ENCODE measurements at places on chromosomes 6 and 20.

GRCh38 chr6:131013495-131013894 is 49.5 kb downstream of the EPB41L2 start:
- no peak for DNase-seq

DNA sequence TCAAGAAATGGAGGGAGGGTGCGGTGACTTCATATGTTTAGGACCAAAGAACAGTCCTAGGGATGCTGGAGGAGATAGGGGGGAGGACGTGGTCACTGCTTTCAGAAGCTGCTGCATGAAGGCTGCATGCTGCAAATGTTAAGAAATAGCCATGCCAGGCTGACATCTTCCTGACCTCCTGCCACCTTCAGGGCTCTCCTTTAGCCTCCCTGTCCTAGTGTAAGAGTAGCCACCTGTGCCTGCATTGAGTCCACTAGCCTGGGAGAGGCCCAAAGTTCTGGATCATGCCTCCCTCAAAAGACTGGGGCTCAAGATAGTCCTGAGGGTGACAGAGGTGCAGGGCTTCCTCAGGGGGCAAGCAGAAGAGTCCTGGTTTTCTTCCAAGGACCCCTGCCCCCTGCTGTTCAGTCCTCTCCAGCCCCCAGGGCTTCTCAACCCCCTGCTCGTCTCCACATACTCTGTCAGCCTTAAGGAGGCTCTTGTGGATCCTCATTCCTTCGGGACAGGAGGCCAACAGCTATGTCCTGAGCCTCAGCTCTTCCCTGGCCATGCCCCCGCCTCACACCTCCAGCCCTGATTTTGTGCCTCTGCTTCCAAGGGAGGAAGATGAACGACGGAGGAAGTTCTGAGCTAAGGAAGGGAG is 96.3 kb downstream of the MRPL14 start:
- DNase-seq = no peak

- DNase-seq = no peak
Measured at GRCh38 chr6:96675597-96675996, 112.7 kb downstream of the FHL5 start.

DNA sequence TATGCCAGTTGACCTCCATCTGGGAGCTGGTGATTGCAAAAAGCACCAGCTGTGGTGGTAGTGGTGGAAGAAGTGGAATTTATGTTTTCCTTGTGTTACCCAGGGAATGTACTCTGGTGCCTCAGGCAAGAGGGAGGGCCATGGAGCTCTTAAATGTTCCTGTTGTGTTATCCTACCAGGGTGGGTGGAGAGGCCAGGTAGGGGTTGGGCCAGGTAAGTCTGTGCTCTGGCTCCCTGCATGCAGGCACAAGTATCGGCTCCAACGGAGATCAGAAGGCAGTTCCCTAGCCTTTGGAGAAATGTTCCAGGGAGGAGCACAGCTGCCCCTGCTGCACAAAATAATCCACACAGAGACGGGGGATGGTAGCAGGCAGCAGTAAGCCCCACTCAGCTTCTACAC is 419.3 kb upstream of the EYS start:
- DNase-seq = no peak

DNA sequence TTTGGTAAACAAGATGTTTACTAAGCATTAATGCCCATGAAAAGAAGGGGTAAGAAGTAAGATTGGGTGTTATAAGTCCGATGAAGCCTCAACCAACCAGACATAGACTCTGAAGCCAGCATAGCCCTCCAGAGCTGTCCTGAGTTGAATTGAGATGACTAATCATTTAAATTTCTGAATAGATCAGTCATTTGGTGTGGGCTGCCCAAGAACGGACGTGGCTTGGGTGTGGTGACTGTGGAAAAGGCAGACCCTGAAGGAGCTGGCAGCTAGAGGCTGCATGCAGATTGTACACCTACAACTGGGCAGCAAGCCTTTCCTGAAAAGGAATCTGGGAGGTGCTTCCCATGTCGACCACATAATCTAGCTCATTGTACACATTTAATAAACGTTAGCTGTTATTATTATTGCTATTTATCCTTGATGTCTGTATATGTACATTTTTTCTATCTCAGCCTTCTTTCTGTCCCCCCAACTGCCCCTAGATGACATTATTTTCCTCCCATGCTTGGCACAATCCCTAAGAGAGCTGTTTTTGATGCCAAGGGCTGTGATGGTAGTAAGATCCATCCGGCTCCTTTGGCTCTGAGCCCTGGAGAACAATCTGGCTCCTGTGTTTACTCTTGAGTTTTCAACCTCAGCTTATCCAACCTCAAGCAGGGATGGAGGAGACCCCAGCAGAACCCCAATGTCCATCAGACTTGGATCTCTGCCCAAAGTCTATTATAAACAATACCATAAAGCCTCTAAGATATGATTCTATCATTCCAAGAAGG is 57.6 kb upstream of the JAG1 start:
- DNase-seq = no peak

GRCh38 chr6:130525408-130525807 is 159.6 kb downstream of the TMEM200A start:
- no peak for DNase-seq

DNA sequence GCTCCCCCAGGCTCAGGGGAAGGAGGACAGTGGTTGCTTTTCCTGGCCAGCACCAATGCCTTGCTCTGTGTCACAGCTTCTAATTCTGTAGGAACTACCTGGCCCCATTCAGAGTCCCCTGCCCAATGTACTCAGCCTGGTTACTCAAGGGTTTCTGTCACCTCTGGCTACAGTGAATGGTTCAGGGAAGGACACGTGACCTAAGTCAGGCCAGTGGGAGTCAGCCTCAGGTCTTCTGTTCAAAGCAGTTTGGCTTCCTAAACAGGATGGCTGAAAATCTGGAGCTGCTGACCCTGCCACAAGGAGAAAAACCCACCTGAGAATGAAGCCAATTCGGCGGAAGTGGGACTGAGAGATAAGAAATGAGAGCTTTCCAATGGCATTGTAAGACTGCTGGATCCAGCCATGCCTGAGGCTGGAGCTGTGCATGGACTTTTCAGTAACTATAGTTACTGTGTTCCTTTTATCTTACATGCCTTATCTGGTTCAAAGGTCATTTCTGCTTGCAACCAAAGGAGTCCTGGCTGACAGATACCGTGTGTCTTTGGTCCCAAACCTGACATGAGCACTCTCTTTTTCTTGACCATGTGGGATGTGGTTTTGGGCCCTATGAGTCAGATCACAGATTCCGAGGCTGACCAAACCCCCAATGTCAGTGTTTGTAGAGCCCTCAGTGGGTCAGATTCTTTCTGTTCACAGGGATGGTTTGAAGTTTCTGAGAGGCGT is 104.3 kb downstream of the SULF2 start:
- DNase-seq = no peak

- no peak for DNase-seq
Measured at GRCh38 chr6:153944201-153944600, 94.8 kb upstream of the OPRM1 start.

GRCh38 chr6:4487538-4487937 is 288.7 kb upstream of the CDYL start:
- DNase-seq = no peak

GRCh38 chr6:144561455-144562043 is 276.4 kb downstream of the UTRN start:
- DNase-seq = no peak

DNA sequence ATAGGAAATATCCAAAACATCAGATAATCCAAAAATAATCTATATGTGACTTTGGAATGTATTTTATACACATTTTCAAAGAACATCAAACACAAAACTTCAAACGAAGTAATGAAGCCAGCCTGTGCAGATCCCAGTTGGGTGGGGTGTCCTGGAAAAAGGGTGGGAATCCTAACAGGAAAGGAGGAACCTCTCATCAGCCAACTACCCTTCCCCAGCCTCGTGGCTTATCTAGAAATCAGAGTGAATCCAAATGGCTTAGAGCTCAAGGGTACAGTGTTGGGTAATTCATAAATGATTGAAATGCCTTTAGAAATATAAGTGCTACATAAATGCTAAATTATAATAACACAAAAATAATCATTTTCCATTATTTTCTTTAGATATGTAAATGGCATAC is 115.1 kb upstream of the SOX4 start:
- no peak for DNase-seq

GRCh38 chr20:2798814-2799213 is 1.6 kb downstream of the CPXM1 start:
- no peak for DNase-seq

DNA sequence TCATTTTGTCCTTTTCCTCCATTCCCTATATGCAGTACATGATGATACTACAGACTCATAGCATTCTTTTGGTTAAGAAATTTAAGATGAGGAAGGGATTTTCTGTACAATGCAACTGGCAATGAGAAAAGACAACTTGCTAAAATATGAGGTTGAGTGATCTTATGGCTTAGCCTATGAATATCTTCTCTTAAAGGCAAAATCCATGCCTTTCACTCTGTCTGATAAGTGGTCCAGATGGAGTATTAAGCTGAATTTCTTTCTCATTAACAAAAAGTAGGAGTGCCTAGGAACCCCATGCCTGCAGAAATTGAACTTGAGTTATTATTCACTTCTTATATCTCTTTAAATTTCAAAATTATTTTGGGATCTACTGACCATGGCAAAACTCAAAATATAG is 135.3 kb downstream of the GRIK2 start:
- DNase-seq = no peak

GRCh38 chr6:26550250-26550993 is 12.3 kb downstream of the HMGN4 start:
- DNase-seq = no peak
